ENCODE measurements at places on chromosomes 1 and 21.

DNA sequence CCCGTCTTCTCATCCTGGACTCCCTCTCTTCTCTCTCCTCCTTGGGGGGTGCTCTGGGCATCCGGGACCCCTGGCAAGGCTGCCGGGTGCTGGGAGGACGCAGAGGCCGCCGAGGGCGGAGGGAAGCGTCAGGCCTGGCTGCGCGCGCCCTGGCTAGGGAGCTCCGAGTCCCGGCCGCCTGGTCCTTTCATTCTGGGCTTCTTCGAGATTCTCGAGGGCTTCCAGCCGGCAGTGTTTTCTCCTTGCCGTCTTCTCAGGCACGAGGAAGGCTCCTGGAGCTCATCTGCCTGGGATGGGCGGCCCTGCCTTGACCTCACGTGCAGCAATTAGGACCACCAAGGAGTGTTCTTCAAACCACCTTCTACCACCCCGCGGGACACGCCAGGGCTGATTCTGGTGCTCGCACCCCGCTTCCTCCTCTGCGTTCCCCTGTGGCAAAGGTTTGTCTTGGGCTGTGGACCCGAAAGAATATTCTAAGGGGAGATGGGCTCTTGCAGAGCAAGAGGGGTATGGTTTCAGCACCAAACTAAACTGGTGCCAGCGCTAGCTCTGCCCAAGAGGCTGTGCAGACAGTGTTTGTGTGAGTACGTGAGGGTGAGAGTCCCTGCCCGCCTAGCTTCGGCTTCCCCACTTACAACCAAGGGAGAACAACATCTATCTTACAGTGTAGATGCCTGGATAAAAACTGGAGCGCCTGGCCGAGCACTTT, 36.5 kb downstream of the PIK3CD start:
- no peak for DNase-seq

- DNase-seq, result no peak
Measured at GRCh38 chr1:244992833-244993232, 128.5 kb upstream of the HNRNPU start.

DNA sequence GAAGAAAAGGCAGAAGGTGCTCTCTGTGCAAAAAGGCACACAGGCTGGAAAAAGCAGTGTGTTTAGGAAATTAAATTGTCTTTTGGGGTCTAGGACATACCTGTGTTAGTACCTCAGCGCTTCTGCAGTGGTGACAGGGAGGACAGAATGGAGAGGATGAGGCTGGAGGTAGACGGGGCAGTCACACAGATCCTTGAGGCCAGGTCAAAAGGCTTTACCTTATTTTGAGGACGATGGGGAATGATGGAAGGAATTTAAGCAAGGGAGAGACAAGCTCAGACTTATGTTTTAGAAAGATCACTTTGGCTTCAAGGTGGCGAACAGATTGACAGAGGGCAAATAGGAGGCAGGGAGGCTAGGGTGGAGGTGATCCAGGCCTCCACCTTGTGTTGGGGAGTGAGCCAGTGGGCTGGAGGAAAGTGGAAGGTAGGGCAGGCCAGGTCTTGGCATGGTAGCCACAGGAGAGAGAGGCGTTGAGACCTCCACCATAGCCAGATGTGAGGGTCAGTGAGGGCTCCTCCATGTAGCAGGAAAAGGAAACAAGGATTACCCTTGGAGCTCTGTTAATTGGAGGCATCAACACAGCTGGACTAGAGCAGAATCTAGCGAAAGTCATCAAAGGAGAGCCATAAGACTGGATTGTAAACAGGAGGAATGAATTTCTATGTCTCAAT, 4.2 kb downstream of the CYP4B1 start:
- DNase-seq, result no peak

- peak; percentile 10 for DNase-seq
Measured at GRCh38 chr1:230867903-230868735, at the start of gene C1orf198. Gene C1orf198, minus strand, starts transcription at chr1:230868521. Its CDS starts 9 bp downstream, at chr1:230868512.

- no peak for DNase-seq
Measured at GRCh38 chr1:198205016-198205684, 48.4 kb downstream of the NEK7 start.

DNA sequence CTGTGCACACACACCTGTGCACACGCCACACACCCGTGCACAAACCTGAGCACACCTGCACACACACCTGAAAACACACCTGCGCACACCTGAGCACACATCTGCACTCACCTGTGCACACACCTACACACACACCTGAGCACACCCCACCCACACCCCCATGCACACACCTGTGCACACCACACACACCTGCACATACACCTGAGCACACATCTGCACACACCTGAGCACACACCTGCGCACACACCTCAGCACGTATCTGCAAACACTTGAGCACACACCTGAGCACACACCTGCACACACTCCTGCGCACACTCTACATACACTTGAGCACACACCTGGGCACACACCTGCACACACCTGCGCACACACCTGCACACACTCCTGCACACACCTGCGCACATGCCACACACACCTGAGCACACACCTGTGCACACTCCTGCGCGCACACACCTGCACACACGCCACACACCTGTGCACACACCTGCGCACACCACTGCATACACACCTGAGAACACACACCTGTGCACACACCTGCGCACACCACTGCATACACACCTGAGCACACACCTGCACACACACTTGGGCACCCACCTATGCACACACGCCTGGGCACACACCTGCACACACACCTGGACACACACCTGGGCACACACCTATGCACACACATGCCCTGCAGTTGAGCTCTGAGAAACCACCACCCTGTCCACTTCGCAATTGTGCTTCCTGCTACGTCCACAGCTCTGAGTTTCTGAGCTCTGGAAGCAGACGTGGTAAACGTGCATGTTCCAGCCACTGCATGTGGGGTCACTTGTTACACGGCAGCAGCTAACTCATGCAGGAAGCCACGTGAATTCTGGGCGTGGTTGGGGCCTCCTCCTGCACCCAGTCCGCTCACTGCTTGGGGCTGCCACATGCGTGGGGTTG, 8.0 kb upstream of the C1orf159 start:
- DNase-seq, result no peak

- DNase-seq, result peak; percentile 82
Measured at GRCh38 chr1:212158912-212159796, 123.6 kb downstream of the DTL start.

- DNase-seq, result no peak
Measured at GRCh38 chr1:109306832-109307273, at the start of gene MYBPHL. Gene MYBPHL, minus strand, starts transcription at chr1:109307011. Its CDS starts 20 bp downstream, at chr1:109306991.

DNA sequence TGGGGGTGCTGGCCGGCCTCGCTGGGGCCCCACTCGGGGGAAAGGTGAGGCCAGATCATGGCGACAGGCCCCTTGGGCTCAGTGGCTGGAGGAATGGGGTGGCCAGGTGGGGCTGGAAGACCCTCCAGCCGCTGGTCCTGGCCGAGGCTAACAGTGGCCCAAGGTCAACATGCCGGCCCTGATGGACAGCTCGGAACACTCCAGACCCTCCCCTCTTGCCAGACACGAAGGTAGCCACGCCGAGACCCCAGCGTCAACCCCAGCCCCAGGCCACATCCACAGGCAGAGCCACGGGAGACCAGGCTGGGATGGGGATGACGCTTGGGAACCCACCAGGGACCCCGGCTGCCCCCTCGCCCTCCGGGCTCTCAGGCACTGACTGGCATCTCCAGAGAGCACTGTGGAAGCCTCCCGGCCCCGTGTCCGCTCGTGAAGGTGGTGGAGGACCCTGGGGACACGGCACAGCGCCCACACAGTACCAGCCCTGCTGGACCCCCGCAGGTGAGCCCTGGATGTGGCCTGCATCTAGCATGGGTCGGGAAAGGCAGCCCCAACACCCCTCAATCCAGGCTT, 905 bp upstream of the C1QTNF12 start:
- DNase-seq, result no peak

GRCh38 chr1:3943123-3943431, 43.0 kb upstream of the C1orf174 start:
- no peak for DNase-seq

DNA sequence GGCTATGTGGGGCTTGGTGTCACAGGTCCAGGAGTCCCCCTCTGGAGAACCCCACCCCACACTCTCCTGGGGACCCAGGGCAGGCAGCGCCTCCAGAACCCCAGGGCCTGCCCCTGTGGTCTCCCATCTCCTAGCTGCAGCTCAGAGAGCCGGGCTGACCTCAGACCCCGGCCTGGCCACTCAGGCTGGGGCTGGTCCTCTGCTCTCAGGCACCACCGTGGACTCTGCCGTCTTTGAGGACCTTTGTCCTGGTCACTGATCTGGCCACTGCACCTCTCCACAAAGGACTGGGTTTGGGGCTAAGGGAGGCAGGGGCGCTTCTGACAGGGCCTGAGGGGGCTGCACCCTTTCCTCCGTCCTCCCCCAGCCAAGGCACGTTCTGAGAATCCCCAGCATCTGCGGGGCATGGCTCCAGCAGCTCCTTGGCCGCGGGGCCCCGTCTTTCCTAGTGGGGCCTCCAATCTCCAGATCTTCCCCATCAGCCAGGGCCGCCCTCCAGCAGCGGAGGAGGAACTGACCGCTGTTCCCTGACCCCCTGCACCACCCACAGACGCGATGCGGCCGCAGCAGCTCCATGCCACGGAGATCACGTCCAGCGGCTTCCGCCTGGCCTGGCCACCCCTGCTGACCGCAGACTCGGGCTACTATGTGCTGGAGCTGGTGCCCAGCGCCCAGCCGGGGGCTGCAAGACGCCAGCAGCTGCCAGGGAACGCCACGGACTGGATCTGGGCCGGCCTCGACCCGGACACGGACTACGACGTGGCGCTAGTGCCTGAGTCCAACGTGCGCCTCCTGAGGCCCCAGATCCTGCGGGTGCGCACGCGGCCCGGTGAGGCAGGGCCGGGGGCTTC, 3.3 kb downstream of the VWA1 start:
- no peak for DNase-seq

DNA sequence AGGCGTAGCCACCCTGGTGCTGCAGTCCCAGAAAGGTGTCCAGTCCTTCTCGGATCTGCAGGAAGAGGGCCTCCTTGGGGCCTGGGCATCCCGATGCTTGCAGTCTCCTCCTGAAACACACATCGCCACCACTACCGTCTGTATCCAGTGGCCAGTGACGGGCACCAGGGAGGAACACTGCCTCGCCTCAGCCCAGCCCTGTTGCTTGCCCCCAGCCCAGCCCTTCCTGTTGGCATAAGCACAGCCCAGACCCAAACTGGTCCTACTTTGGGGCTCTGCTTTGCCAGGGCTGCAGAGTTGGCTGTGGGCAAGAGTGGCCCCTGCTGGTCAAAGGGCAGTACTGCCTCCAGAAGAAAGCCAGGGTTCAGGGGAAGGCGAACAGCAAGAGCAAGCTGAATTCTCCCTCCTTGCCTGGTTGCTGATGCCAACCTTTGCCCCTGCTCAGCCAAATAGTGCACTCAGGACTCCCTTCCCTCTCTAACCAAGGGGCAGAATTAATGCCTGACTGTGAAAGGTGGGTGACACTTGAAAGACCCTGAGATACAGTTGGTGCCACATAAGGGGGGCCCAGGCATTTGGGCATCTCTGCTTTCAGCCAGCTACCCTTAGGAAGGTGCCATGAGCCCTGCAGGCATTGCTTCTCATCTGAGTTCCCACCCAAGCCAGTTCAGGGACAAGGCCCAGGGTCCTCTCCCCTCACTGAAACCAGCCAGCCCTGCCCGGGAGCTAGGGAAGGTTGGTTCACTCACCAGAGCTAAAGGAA, 11.1 kb upstream of the ARHGEF2 start:
- peak; percentile 58 for DNase-seq

DNA sequence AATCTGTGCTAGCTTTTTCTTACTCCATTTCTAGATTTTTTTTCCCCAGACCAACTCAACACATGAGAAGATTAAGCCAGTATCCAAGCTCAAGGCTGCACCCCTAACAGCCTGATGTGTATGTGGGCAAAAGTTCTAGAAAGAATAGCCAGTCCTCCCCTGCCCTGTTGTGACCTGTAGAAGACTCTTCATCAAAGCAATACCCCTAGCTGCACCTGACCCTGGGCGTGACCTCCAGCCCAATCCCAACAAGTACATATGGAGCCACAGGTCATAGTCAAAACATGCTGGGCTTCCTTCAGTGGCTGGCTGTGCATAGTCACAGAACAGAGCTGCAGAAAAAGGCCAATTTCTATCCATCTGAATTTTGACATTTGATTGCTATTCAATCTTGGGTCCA, 72.5 kb downstream of the ATP1A1 start:
- DNase-seq, result no peak

- no peak for DNase-seq
Measured at GRCh38 chr1:41045740-41046139, 24.2 kb upstream of the SLFNL1 start.

- no peak for DNase-seq
Measured at GRCh38 chr1:165456861-165457260, 11.9 kb upstream of the RXRG start.

DNA sequence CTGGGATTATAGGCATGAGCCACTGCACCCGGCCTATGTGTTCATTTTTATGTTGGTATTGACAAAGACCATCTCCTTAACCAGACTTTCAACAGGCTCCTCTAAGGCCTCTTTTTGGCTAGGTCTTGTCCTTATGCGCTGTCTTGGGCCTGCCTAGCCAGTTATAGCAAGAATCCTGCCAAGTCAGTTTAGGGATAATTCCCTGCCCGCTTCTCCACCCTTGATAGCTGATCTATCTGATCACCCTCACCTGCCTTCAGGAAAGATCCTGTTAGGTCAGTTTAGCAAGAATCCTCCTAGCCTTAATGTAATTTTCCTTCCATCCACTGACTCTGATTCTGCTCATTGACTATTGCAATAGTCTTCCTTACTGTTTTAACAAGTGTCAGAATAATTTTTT, 2.4 kb upstream of the B4GALT3 start:
- no peak for DNase-seq

GRCh38 chr1:77271852-77272580, 9.8 kb upstream of the AK5 start:
- DNase-seq, result no peak

DNA sequence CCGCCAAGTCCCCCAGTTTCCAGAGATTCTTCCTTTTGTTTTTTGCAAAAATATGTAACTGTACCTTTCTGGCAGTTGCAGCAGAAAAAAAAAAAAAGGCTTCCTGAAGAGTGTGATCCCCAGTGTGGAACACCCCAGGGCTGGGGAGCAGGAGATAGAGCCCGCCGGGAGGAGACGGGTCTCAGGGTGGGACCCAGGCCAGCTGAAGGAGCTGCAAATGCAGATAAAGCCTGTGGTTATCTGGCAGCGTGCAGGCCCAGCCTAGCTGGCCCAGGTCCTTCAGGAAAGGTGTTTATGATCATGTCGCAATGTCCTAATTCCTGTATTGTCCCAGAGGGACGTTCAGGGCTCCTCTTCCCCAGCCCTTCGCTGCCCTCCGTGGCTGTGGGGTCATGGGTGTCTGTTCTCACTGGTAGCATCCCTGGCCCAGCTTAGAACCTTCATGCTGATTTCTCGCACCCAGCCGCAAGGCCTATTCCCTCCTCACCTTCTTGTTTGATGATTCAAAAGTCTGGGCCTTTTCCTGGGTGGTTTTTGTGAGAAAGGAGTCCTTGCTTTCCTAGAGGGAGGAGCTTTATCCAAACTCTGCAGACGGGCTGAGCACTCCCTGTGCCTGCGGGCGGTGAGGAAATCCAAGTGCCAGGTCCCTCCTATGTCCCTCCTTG, 26.2 kb downstream of the RNF187 start:
- DNase-seq, result peak; percentile 29

GRCh38 chr1:95604771-95605170, 370.8 kb downstream of the RWDD3 start:
- no peak for DNase-seq

DNA sequence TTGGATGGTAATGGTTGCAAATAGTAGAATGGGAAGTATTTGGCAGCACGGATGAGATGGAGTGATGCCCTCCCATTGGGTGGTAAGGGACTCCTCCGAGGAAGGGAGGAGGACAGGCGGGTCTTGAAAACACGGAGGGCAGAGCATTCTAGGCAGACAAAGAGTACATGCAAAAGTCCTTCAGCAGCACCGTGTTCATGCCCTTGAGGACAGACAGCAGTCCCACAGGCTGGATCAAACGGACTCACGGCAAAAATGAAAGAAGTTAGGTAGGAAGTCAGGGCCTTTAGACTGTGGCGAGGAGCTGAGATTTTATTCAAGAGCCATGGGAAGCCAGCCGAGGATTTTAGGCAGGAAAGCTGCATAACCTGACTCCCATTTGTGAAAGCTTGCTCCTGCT, 253.9 kb downstream of the RHOU start:
- no peak for DNase-seq

All from Jurkat, Clone E6-1 (cell line).